ENCODE measurements at places on chromosomes 12 and 14. TPM values are rescaled to one million over a fixed set of nuclear protein-coding genes. Genes with fewer than 3 reads are reported as not detected.

Gene NRIP2
- total RNA-seq, result 0.17 TPM

Gene GDF3
- total RNA-seq, result not detected

Gene KRT71
- 0.32 TPM for total RNA-seq

Gene KCNA5
- total RNA-seq, result 0.62 TPM

Gene SBNO1
- total RNA-seq, result 20.4 TPM

Gene AVPR1A
- 2.6 TPM for total RNA-seq

Gene PPM1H
- 2.4 TPM for total RNA-seq

Gene SERPINA3
- total RNA-seq, result 95.8 TPM

Gene PAWR
- total RNA-seq, result 53.6 TPM

Gene ADAMTS20
- not detected for total RNA-seq

Gene CCDC175
- not detected for total RNA-seq

Gene NINJ2
- 4.5 TPM for total RNA-seq

Gene MVK
- total RNA-seq, result 59.9 TPM

Gene KRT7
- 160 TPM for total RNA-seq

Gene CCDC177
- 0.19 TPM for total RNA-seq

Gene FGD6
- 13.9 TPM for total RNA-seq

Gene MIP
- not detected for total RNA-seq

Gene GZMB
- 1.0 TPM for total RNA-seq

Gene SLC25A21
- total RNA-seq, result not detected

Gene WNT1
- total RNA-seq, result not detected

Gene OTOGL
- total RNA-seq, result 0.15 TPM

Gene MGP
- 45.4 TPM for total RNA-seq

Gene SLC15A4
- total RNA-seq, result 45.3 TPM

Gene SOX5
- total RNA-seq, result 23.7 TPM

Gene TEX52
- not detected for total RNA-seq

Gene RIPK3
- total RNA-seq, result 7.0 TPM

Gene ABCD2
- 0.23 TPM for total RNA-seq

Gene KLRD1
- 0.02 TPM for total RNA-seq

Gene CRIP2
- total RNA-seq, result 103 TPM

Gene EML5
- 0.17 TPM for total RNA-seq

Gene PRPH
- total RNA-seq, result not detected

Gene SERPINA12
- 365 TPM for total RNA-seq

Gene NKX2-1
- not detected for total RNA-seq

Gene TBC1D30
- total RNA-seq, result 6.1 TPM

Gene GLT1D1
- 1.5 TPM for total RNA-seq

Gene KRT82
- not detected for total RNA-seq

Gene AGAP2
- total RNA-seq, result 1.6 TPM

Gene AQP6
- not detected for total RNA-seq

Gene SYT1
- total RNA-seq, result 0.15 TPM

Gene MIPOL1
- 6.2 TPM for total RNA-seq

Gene OTUB2
- total RNA-seq, result 12.6 TPM

Gene B4GALNT1
- 0.27 TPM for total RNA-seq

Gene FAR2
- 24.9 TPM for total RNA-seq

Gene TSHR
- 1.8 TPM for total RNA-seq

Gene MGST1
- total RNA-seq, result 47.9 TPM

Gene SAMD15
- 0.64 TPM for total RNA-seq

All from lower leg skin (tissue), 4 donors.